ENCODE measurements at places on chromosomes 3 and 15. TPM values are rescaled to one million over a fixed set of nuclear protein-coding genes. Genes with fewer than 3 reads are reported as not detected.

- no peaks in the 10 kb centered on the region for H3K4me1 ChIP-seq
- no peak overlapping the region for H3K4me3 ChIP-seq
- no peak for DNase-seq
- H3K27ac ChIP-seq: no peak overlapping the region
Measured at GRCh38 chr3:36707623-36708409, 56.5 kb downstream of the DCLK3 start.

DNA sequence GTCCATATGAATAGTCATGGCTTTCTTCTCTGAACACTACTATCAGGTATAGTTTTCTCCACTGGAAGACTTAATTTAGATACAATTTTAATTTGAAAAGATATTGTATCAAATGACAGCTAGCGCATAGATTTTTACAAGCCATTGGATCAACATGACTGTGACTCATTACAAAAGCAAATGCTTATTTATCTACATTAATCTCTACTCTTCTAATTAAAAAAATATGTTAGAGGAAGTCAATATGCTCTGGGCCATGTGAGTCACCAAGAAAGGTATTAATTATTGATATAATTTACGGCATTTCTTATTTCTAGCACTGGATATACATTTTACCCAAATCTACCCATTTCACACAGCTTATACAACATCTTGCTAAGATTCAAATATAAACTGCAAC lies 800.3 kb upstream of the GBE1 start:
- no peaks in the 10 kb centered on the region for H3K27me3 ChIP-seq
- H3K27ac ChIP-seq: no peak overlapping the region
- no peaks in the 10 kb centered on the region for H3K36me3 ChIP-seq
- no peaks in the 10 kb centered on the region for H3K4me1 ChIP-seq
- no peak overlapping the region for H3K4me3 ChIP-seq

DNA sequence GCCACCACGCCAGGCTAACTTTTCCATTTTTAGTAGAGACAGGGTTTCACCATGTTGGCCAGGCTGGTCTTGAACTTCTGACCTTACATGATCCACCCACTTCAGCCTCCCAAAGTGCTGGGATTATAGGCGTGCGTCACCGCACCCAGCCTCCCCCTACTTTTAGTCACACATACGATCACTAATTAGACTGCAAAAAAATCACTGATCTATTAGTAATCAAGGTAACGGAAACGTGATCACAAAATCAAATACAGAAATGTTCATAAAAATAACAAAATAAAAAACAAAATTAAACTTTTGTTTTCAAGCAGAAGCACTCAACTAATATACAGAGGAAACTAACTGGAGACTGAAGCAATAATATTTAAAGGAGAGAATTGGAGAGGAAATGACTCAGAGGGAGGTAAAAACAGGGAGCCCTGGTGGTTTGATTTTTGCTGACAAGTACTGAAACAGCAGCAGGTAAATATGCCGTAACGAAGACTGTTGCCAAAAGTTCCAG lies 4.6 kb downstream of the WDR53 start:
- no peaks in the 10 kb centered on the region for H3K27me3 ChIP-seq
- DNase-seq: no peak
- H3K36me3 ChIP-seq: no peaks in the 10 kb centered on the region
- H3K4me1 ChIP-seq: peaks cover 5% of the 10 kb centered on the region
- H3K27ac ChIP-seq: no peak overlapping the region

Gene MYL3
- total RNA-seq: not detected

Gene ACP3
- not detected for total RNA-seq

Measured in neural progenitor cell (in vitro differentiated cells).